SJSA1 (cell line): ENCODE measurements at places on chromosomes 6 and 20.

- DNase-seq = no peak
Observed at GRCh38 chr6:133241086-133241900, at the start of gene EYA4. EYA4 (plus strand) TSS chr6:133241357; CDS start chr6:133274781, 33,424 bp downstream.

DNA sequence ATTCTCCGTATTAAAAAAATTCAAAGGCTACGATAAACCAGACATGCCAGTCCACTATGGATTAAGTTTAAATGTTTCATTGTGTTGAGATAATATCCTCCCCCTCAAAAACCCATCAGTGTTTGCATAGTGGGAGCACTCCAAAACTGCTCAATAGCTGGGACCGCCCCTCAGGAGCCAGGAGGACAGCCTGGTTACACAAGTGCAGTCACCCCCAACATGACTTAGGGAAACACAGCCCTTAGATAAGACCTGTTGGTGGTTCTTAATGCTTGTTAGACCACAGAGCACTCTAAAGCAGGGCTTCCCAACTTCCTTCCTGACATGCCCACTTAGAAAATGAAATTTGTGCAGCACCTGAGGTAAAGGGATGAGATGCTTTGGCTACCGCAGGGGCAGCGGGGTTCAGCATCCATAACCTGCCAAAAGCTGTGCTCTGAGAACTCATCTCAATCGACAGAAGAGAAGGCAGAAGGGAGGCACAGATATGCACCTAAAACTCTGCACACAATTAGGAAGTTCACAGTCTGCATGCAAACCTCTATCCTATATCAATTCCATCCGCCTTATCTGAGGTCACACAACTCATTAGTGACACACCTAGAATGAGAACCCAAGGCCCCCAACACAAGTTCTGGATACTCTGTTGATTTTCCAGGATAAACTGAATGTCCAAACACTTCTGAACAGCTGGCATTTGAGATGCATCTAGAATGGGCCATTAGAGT is 74.3 kb downstream of the RALGAPA2 start:
- DNase-seq = no peak

GRCh38 chr6:158408552-158409130 is 96.4 kb downstream of the TULP4 start:
- DNase-seq = peak; percentile 54

- peak; percentile 32 for DNase-seq
Observed at GRCh38 chr6:39075807-39076622, 27.4 kb downstream of the GLP1R start.

GRCh38 chr6:73579851-73580246 is 59.0 kb upstream of the EEF1A1 start:
- peak; percentile 93 for DNase-seq

GRCh38 chr6:129536271-129536670 is 173.7 kb downstream of the ARHGAP18 start:
- DNase-seq = no peak

- DNase-seq = no peak
Observed at GRCh38 chr20:24990810-24991252, 1.7 kb downstream of the APMAP start.

- no peak for DNase-seq
Observed at GRCh38 chr20:58688840-58689239, 3.8 kb upstream of the NPEPL1 start.

- peak; percentile 77 for DNase-seq
Observed at GRCh38 chr6:145015739-145016558, 719.4 kb downstream of the EPM2A start.

GRCh38 chr6:45431317-45432065 is 53.8 kb upstream of the SUPT3H start:
- DNase-seq = no peak

- DNase-seq = no peak
Observed at GRCh38 chr6:138291849-138292181, 73.5 kb upstream of the PBOV1 start.

DNA sequence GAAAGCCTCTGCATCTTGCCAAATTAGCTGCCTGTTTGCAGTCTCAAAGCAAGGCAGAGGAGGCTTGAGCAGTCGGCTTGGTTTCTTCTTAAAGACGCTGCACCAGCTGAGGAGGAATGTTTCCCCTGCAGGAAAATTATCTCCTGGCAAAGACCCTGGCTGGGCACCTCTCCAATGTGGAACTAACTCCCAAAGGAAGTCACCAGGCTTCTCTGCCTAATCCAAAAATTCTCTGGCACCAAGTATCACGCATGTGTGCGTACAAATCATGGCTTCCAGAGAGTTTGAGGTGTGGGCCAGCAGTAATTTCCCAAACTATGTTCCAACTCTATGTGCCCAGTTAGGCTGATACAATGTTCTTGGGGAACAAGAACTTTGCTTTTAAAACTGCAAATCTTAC is 176.2 kb downstream of the KIF16B start:
- no peak for DNase-seq

GRCh38 chr6:111444794-111445193 is 38.2 kb downstream of the REV3L start:
- no peak for DNase-seq

DNA sequence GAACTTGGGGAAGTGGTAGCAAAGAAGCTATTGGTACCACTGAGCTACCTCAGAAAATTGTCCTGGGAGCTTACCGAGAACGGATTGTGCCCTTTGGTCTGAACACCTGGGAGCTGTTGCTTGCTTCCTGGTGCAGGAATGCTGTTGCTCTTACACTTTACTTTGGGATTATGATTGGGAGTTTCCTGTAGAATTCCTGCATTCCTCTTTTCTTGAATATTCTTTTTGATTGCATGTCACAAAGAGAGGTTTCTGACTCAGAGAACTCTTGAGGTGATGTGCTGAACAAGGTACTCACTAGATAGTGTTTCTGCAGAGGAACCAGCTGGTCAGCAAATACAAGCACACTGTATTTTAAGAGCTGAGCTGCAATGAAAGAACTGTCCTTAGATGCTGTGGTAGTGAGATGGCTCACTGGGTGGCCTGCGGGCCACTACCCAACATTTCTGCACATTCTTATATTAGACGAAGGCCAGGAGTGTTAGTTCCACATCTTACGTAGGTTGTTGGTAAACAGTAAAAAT is 35.0 kb downstream of the LRRC1 start:
- DNase-seq = peak; percentile 21

DNA sequence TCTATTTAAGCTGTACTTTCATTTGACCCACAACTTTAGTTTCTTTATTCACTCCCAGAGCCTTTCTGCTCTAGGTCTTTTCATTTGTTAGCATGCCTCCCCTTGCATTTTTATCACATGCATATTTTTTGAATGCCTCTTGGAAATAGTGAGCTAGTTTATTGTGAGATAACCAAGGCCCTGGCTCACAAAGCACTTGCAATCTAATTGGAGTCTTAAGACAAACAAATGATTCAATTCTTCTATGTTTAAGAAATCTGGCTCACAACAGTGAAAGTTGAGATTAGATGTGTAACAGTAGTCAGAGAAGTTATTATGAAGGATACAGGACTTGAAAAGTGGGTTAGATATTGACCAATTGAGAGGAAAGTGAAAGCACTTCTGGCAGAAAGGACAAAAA is 173.4 kb downstream of the MOXD1 start:
- peak; percentile 65 for DNase-seq

GRCh38 chr20:41175201-41175651 is 37.9 kb downstream of the PLCG1 start:
- DNase-seq = no peak

DNA sequence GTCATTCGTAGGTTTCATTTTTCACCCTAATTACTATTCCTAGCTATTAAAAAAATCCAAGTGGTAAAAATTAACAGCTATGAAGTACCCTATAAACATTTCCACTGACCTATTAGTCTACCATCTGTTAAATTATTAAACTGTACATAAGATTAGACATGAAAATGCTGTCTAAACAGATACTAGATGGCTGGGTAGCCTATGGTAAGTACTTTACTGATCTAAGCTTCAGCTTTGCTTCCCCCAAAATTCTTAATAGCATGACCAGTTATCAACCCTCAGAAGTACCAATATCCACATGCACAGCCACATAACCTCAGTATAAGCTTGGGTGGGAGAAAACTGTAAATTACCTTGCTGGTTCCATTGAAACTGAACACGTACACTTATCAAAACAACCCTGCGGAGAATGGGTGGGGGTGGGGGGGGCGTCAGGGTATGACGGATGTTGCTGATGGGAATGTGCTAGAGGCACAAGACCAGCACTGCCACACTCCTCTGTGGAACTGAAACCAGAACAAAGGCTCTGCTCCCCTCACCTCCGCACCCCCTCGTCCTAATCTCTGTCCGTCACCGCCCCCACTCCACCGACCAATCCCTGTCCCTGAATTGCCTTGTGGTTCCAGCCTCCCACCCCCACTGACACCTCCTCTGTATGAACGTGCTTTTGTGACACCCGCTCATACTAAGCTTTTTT is 45.3 kb downstream of the B4GALT5 start:
- DNase-seq = no peak

DNA sequence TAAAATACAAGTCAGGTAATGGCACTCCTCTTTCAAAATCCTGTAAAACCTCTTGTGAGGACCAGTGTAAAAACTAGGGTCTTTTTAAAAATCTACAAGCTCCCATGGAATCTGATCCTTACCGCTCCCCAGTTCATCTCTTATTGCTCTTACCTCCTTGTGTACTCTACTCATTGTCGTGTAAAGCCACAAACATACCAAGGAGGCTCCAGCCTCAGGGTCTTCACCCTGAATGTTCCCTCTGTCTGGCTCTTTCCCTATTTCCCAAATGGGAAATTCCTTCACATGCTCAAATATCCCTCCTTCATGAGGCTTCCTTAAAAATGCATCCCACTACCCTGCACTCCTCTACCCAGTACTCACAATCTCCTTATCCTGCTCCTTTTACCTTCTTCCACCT is 67.1 kb downstream of the TASP1 start:
- DNase-seq = no peak

DNA sequence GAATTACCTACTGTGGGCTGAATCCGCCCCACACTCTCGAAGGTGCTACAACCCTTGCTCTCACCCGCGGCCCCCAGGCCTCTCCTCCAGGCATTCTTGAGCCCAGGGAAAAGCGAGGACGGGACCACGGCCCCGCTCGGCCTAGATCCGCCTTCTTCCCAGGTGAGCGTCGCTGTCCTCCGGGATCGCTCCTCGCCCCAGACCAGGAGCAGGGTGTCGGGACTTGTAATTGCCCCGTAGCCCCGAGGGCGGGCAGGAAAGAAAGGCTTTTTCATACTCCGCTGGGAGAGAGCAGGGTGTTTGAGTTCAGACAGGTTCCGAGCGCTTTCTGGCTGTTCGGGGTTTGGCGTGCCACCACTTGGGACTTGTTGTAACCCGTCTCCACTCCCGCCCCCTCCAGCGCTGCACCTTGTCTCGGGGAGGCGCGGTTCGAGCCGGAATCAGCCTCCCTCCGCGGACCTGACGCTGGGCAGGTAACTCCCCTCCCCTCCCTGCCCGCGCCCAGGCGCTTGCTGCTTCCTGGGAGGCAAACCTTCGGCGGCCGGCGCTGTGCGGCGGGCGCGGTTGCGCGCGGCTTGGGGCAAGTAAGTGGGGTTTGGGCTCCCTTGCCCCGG is at the start of gene FAM83B:
FAM83B (plus strand) TSS at position 529 of the 614 bp plus-strand sequence. CDS start 23,476 bp downstream, outside the sequence.
- no peak for DNase-seq

DNA sequence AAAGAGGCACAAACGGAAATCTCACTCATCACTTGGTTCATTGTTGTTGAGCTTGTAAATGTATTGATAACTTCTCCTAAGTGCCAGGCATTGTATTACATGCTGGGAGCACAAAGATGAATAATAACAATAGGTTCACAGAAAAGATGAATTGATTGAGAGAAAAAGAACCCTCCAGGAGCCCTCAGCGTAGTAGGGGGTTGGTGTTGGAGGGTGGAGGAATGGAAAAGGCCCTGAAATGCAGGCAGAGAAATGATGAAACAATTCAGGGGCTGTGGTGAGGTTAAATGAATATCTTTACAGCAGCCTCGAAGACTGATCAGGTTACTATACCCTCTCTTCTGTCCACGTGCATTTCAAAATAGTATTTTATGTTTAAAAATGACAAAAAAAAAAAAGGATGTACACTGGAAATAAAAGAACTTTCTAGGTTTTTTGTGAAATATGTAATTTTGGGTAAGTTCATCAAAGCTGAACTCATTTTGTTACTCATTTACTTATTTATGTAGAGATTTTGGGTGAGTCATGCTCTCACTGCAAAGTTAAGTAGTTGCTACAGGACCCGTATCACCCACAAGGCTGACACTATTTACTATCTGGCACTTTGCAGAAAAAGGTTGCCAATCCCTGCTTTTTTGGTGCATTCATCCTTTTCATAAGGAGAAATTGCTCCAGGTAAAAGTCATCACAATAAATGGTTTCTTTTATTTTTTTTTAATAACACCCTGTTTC is 277.3 kb downstream of the ZNF217 start:
- no peak for DNase-seq

- no peak for DNase-seq
Observed at GRCh38 chr20:61561111-61561830, 309.2 kb downstream of the CDH4 start.

GRCh38 chr6:31403283-31404060 is at the start of gene MICA:
MICA (plus strand) TSS chr6:31403595; CDS start chr6:31403633, 38 bp downstream.
- DNase-seq = peak; percentile 88

DNA sequence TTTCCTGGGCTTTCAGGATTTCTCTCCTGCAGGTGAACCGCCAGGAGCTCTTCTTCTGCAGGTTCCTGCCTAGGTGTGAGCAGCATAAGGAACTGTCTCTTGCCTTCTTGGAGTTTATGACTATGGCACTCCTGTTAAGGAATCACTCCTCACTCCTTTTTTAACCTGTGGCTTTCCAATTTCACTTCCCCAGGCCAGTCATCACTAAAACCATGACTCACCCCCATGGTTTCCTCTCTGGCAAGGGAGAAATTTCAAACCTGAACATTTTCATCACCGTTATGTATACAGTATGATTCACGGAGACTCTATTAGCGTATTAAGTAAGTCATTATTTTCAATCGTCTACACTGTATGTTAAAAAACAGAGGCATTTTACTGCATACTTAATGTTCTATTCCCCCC is 78.2 kb upstream of the ARID1B start:
- DNase-seq = peak; percentile 19

- DNase-seq = no peak
Observed at GRCh38 chr6:122736163-122736562, 43.4 kb upstream of the FABP7 start.

GRCh38 chr6:85403331-85404015 is 46.4 kb upstream of the NT5E start:
- peak; percentile 75 for DNase-seq

- DNase-seq = no peak
Observed at GRCh38 chr6:168188369-168189199, 109.6 kb upstream of the FRMD1 start.

DNA sequence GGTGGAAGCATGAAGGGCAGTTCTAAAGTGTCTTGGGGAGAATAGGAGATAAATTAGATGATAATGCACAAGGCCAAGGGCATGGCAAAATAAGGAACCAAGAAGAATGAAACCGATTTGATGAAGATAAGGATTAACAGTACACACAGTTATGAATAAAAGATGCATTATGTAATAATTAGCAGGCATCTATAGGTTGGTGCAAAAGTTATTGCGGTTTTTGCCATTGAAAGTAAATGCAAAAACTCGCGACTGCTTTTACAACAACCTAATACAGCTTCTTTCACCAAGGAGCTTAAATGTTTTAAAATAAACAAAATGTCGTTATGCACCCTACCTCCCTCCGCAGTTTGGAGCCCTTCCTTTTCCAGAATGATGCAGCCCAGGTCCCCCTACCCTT is 29.0 kb downstream of the MAS1 start:
- DNase-seq = no peak
